ENCODE measurements at places on chromosomes 11 and 22.

- DNase-seq = no peak
Measured at GRCh38 chr11:35148163-35148837, 9.3 kb downstream of the CD44 start.

DNA sequence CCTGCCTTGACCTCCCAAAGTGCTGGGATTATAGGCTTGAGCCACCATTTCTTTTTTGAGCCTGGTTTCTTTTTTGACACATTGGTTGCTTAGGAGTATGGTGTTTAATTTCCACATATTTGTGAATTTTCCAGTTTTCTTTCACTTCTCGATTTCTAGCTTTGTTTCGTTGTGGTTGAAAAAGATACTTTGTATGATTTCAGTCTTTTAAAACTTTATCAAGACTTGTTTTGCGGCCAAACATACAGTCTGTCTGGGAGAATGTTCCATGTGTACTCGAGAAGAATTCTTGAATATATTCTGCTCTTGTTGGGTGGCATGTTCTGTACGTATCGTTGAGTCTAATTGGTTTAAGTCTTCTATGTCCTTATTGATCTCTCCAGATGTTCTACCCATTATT lies 20.8 kb downstream of the SHANK3 start:
- no peak for DNase-seq

- DNase-seq = no peak
Measured at GRCh38 chr22:46046299-46046685, 69.3 kb upstream of the WNT7B start.

GRCh38 chr11:69559181-69559580 lies 77.7 kb downstream of the LINC01488 start:
- no peak for DNase-seq

GRCh38 chr11:21785351-21785750 lies 407.5 kb upstream of the ANO5 start:
- DNase-seq = no peak

GRCh38 chr11:129766898-129767604 lies 48.6 kb upstream of the TMEM45B start:
- DNase-seq = peak; percentile 31

DNA sequence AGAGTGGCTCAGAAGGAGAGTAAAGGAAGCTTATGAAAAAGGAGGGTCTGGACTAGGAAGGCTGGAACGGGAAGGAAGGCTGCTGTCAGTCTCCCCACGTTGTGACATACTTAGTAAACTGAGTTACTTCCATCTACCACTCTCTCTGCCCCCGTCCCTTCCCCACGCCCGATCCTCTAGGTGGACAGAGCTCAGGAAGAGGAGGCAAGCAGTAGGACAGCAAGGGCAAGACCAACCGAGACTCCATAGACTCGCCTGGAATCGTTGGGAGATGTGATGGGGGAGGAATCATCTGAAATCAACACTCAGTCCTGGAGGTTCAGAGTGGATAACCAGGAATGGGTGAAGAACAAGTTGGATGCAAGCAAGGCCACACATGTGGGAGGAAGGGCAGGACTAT lies 240.7 kb downstream of the BUD13 start:
- DNase-seq = no peak

GRCh38 chr11:115360186-115360824 lies 143.9 kb downstream of the CADM1 start:
- no peak for DNase-seq

- peak; percentile 55 for DNase-seq
Measured at GRCh38 chr11:73116636-73117035, 25.5 kb downstream of the FCHSD2 start.

DNA sequence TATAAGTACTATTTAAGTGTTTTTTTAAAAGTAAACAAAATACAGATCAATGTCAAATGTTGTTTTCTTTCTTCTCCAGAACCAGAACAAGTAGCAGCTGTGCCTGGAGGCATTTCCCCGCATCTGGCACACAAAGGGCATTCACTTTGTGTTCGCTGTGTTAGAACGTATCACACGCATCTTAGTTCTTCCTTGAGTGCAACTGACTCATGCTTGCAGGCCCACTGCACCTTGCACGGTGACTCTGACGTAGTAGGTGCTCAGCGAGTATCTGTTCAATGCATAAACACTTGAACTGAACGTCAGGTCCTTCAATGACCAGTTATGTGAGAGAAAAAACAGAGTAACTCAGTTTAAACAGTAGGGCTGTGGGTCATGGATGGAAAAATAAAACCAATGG lies 3.5 kb downstream of the IFT27 start:
- no peak for DNase-seq

GRCh38 chr22:25018009-25018408 lies 65.5 kb downstream of the KIAA1671 start:
- no peak for DNase-seq

DNA sequence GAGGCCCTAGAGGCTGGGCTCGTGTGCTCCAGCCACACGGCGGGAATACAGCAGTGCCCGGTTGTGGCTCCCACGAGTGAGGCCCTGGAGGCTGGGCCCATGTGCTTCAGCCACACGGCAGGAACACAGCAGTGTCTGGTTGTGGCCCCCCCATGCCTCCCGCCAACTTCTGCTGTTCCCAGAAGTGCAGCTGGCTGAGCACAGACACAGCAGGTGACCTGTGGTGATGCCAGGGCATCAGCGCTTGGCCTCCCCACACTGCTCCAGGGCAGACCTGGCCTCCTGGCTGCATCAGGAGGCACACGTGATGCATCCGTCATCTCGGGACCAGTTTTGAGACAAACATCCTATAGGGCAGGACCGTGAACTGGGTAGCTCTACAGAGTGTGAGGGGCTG lies 110.3 kb downstream of the KCNQ1OT1 start:
- no peak for DNase-seq

GRCh38 chr22:50674606-50675552 lies 2.3 kb downstream of the SHANK3 start:
- DNase-seq = peak; percentile 50

- no peak for DNase-seq
Measured at GRCh38 chr11:123365955-123366354, 64.1 kb upstream of the GRAMD1B start.

- DNase-seq = no peak
Measured at GRCh38 chr11:70581991-70582885, 183.9 kb downstream of the CTTN start.

DNA sequence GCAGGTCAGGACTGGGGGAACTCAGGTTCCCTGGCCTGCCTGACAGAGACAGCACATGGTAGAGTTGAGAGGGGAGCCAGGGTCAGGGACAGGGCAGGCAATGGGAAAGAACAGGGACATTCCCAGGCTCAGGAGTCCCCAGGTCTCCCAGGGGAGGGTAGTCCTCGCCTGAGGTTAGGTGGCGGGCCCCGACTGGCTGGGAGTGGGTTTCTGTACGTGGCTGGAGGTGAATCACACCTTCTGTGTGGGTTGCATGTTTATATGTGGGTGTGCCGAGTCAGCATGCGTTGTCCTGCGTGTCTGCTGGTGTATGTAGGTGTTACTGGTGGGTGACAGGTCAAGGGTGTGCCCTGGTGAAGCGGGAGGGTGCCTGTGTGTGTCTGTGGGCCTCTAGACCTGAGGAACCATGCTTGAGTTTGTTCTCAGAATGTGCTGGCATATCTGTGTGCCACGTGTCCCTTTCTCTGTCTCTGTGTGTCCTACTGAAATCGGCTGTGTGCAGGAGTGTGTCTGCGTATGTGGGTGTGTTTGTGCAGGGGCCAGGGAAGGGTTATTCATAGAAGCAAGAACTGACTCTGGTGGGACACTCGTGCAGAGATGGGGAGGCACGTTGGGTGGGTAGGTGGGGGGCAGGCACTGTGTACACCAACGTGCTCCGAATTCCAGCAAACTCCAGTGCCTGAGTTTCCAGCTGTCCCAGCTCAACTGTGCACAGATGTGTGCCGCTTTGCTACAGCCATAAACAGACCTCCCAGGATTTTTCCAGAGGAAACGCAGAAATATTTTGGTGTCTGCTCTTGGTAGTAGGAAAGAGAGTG lies 23.8 kb upstream of the OAF start:
- DNase-seq = no peak

GRCh38 chr22:29481265-29482000 lies 1.4 kb downstream of the NEFH start:
- DNase-seq = peak; percentile 63

DNA sequence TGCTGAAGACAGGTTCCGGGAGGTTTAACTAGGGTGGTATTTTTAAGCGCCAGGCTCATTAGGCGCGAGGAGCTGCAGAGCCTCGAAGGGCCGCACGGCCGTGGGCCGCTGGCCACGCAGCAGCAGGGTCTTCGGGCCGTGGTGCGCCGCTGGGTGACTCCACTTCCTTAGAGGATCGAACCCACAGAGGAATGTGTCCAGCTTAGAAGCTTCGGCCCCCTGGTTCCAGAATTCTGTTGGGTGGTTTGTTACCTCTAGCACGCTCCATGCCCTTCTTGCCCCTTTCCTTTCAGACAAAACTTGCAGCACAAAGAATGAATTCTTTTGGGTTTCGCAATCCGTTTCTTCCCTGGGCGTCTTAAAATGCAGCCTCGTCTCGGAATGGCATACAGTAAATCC lies 773 bp upstream of the PATL1 start:
- DNase-seq = peak; percentile 58

- DNase-seq = no peak
Measured at GRCh38 chr11:71463331-71464211, 10.6 kb downstream of the NADSYN1 start.

DNA sequence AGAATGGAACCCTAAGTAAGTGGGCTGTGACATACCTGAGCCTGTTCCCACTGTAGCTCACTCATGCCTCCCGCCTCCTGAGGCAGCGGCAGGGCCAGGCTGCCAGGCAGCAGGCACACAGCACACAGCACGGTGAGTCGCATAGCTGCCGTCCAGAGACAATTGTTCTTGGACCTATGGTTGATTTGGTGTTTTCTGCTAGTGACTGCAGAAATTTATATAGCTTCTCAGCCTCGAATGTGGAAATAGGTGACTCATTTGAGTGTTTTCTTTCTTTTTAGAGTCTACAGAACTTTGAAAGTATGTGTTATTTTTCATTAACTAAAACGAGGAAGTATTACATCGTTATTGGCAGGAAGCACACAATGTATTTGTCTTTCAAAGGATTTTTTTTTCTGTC lies at the start of gene MMP7:
Gene MMP7 (minus strand): TSS at position 190 of the 400 bp plus-strand sequence. CDS start 47 bp downstream, at position 143.
- peak; percentile 58 for DNase-seq

Data from inflammatory macrophage (primary cell).